Cerebellum (tissue), 4 donors: ENCODE measurements at places on chromosomes 7 and 10. TPM values are rescaled to one million over a fixed set of nuclear protein-coding genes. Genes with fewer than 3 reads are reported as not detected.

TLX1 gene
- not detected for total RNA-seq

KIAA1549 gene
- total RNA-seq: 29.0 TPM

ZNF727 gene
- total RNA-seq: 0.18 TPM

SSC4D gene
- 0.73 TPM for total RNA-seq
